ENCODE measurements at places on chromosomes 7 and 10.

DNA sequence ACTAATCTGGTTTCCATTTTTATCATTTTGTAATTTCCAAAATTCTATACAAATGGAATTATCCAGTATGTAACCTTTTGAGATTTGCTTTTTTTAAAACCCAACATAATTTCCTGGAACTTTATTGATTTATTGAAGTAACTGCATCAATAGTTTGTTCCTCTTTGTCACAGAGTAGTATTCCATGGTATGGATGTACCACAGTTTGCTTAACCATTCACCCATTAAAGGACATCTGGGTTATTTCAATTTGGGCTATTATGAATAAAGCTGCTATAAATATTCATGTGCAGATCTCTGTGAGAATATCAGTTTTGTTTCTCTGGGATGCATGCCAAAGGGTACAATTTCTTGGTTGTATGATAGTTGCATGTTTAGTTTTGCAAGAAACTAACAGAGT lies 2.9 kb downstream of the GPNMB start:
- DNase-seq = no peak

DNA sequence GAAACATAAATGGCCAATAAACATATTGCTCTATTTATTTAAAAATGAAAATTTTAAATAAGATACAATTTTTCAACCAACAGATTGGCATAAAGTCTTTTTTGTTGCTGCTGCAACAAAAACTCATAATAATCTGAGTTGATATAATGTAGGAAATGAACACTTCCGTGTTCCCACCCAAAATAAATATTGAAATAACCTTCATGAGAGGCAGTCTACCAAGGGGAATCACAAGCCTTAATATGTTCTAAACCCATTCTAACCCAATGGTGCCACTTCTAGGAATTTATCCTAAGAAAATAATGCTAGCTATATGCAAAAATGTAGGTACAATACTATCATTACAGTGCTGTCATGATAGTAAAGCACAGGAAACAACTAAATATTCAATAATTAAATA lies 39.1 kb downstream of the SLC25A13 start:
- no peak for DNase-seq

- DNase-seq = no peak
Measured at GRCh38 chr7:55556031-55556430, 16.3 kb downstream of the VOPP1 start.

DNA sequence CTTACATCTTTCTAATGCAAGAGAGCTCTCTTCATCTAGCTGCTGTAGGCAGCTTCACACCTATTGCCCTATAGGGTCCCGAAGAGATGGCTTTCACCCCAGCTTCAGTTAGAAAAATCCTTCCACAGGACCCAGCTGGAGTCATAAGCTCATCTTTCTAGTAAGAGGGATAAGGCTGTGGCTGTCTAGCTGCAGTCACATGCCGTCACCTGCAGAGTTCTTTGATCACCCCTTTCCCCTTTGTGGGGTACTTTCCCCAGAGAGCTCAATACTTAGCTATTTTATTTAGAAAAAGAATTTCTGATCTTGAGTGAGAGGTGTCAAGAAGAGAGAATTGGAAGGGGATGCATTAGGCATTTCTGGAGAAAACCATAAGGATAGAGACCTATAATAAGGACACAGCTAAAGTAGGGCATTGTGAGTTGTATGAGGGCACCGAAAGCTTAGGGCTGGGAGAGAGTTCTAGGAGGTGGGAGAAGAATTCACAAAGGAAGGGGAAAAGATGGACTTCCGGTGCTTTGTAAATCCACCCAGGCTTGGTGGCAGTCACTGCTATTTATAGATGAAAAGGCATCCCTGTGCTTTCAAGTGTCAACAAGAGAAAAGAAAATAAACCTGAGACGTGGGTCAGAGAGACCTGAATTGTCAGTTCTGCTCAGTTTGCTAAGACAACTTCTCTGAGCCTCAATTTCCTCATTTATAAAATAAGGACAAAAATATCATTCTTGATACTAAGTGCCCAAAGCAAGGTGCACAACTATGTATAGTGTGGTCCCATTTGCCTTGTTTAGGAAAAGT lies 11.1 kb upstream of the ST8SIA6 start:
- no peak for DNase-seq

DNA sequence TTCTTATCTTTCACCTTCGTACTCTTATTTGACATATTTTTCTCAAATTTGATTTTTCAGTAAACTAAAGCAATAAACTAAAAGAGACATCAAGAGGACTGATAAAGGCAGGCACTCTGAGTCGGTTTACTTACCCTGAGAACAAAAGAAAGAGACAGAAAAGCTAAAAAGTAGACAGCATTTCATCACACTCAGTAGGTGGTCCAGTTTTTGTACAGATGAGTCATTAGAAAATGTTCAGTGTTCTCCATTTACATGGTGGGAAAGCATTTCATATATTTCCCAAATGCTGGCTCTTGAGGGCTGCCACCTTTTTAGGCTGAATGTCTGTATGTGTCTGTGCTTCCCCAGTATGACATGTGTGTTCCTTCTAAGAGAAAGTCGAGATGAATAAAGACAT lies 52.7 kb downstream of the NHLRC2 start:
- DNase-seq = no peak

GRCh38 chr10:88232029-88232895 lies 350.9 kb downstream of the RNLS start:
- no peak for DNase-seq

DNA sequence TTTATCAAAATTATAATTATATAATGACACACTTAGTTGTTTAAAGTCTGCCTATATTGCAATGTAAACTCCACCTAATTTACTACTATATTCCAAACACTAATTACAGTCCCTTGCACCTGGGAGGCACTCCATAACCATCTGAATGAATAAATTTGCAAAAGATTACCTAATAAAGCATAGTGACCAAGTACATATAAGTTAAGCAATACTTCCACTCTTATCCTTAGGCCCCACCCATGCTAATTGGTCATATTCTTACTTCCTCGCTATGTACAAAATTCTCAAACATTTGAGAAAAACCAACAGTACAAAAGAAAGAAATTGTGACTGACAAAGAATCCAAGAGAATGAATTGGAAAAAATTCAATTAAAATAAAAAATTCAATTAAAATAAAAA lies 65.3 kb downstream of the ZFAND4 start:
- DNase-seq = no peak

DNA sequence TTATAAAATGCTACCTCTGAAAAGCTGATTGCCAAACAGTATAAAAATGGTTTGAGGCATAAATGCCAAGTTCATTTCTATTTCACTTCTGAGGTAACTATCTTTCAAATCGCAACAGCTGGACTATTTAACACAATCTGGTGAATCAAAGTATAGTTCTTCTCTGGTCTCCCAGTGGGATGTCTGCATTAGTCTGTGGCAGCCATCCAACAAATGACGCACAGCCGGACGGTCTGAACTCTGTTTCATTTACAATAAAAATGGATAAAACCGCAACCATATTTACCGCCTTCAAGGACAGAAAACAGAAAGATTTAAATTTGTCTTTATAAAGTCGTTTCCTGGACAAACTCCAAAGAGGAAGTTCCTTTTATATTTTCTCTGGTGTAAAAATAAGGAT lies 41.9 kb downstream of the ENO4 start:
- DNase-seq = peak; percentile 35

GRCh38 chr7:151714201-151714600 lies 162.7 kb downstream of the PRKAG2 start:
- no peak for DNase-seq

DNA sequence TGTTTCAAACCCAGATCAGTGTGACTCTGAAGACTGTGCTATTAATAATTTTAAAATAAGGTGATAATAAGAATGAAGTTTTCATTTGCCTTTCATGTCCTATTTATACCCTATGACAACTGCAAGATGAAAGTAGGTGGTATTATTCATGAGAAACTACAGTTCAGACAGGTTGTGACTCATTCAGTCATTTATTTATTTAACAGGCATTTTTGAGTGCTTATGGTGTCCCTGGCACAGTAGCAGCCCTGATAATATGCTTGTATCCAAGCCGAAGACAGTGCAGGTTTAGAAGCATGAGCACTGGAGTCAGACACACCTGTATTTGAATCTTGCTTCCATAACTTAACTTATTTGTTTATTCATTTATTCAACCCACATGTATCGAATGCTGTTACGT lies 87.1 kb downstream of the FZD1 start:
- no peak for DNase-seq

- no peak for DNase-seq
Measured at GRCh38 chr7:135768064-135768463, 19.5 kb upstream of the FAM180A start.

GRCh38 chr10:43376046-43376635 lies 4.7 kb downstream of the FXYD4 start:
- DNase-seq = no peak

GRCh38 chr10:84499846-84500245 lies 171.5 kb downstream of the CCSER2 start:
- no peak for DNase-seq

DNA sequence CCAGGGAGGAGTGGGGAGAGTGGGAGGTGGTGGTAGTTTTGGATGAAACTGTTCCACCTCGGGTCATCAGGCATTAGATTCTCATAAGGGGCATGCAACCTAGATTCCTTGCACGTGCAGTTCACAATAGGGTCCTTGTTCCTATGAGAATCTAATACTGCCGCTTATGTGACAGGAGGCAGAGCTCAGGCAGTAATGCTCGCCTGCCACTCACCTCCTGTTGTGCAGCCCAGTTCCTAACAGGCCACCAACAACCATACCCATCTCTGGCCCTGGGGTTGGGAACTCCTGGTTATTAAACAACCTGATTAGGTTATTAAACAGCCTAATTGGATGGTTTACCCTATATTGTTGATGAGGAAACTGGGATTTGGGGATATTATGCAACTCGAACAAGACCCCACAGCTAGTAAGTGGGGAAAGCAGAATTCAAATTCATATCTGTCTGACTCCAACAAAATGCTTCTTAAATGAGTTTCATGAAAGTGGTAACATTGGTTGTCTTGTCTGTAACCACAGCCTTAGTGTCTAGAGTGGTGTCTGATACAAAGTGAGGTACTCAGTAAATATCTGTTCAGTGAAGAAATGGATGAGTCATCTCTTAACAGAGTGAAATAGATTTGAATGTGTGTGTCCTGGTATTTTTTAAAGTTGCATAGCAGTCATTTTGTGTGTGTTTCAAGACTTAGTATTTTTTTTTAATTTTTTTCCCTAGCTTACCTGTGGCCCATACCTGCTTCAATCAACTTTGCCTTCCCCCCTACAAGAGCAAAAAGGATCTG lies 101.6 kb downstream of the HECTD2 start:
- DNase-seq = peak; percentile 39

DNA sequence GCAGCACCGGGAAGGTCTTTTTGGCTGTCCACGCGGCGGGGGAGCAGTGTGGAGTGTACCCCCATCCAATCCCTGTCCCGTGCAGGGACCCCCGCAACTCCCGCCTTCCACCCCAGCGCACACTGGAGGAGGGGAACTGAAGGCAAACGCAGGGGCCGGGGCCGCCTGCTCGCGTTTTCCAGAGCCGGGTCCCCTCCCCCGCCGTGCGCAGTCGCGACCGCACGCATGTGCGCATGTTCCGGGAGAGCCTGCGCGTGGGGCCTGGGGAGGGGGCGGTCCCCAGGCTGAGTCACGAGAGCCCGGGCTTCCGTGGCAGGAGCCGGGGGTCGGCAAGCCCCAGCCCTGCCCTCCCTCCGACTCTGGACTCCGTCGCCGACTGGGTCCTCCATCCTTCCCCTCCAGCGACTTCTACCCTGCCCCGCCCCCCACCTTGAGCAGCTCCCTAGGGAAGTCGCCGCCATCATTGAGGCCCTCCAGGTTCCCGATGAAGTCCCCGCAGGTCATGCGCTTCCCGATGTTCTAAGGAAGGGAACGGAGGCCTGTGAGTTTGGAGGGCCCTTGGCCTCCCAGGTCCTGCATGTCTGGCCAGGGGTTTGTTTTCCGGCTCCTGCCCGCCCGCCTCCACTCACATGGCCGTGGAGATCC lies 8.0 kb downstream of the PSD start:
- no peak for DNase-seq

DNA sequence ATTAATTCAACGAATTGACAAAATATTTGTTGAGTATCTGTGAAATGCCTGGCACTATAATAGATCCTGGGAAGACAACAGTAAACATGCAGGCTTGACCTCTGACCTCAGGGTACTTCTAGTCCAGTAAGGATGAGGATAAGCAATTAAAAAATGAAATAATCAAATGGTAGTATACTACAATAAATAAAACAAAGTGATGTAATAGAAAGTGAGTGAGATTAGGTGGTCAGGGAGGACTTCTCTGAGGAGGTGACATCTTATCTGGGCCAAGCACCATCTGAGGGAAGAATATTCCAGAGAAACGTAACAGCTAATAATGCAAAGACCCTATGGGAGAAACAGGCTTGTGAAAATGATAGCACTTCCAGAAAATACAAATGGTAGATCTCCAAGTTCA lies 50.1 kb upstream of the RHOBTB1 start:
- DNase-seq = no peak

DNA sequence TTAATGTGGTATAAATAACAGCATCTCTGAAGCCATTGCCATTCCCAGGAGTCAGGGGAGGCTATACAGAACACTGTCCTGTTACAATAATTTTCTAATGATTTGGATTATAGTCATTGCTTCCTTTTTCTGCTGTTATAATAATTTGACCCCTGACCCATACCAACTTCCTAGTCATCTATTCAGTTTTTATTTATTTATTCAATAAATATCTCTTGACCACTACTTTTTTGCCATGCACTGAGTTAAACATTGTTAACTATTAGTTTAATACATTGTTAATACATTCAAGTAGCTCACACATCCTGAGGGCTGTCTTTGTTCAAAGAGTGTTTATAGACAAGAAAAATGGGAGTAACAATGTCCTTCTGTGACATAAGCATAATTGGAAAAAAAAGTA lies 235.5 kb upstream of the MEOX2 start:
- DNase-seq = no peak

DNA sequence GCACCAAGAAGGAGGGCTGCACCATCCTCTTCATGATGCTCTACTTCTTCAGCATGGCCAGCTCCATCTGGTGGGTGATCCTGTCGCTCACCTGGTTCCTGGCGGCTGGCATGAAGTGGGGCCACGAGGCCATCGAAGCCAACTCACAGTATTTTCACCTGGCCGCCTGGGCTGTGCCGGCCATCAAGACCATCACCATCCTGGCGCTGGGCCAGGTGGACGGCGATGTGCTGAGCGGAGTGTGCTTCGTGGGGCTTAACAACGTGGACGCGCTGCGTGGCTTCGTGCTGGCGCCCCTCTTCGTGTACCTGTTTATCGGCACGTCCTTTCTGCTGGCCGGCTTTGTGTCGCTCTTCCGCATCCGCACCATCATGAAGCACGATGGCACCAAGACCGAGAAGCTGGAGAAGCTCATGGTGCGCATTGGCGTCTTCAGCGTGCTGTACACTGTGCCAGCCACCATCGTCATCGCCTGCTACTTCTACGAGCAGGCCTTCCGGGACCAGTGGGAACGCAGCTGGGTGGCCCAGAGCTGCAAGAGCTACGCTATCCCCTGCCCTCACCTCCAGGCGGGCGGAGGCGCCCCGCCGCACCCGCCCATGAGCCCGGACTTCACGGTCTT lies 1.9 kb downstream of the FZD1 start:
- DNase-seq = no peak
